Activated CD4-positive, CD25-positive, alpha-beta regulatory T cell (primary cell): ENCODE measurements at places on chromosomes 11 and 22.

DNA sequence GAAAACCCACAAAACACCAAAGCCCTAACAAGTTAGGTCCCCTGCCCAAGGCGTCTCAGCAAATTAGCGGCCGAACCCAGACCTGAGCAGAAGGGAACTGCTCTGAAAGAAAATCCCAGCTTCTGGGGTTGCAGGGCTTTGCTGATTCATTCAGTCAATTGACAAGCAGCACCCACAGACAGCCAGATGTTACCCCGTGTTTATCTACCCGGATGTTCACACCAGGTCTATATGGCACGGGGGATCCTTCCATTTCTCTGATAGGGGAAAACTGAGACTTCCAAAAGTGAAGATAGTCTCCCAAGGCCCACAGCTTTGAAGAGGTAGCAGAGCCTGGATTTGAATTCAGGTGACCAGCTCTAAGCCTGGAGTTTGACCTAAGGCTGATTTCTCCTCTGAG is 14.0 kb upstream of the OAF start:
- DNase-seq, result no peak

GRCh38 chr11:47156333-47156732 is 20.3 kb downstream of the ARFGAP2 start:
- DNase-seq, result no peak

DNA sequence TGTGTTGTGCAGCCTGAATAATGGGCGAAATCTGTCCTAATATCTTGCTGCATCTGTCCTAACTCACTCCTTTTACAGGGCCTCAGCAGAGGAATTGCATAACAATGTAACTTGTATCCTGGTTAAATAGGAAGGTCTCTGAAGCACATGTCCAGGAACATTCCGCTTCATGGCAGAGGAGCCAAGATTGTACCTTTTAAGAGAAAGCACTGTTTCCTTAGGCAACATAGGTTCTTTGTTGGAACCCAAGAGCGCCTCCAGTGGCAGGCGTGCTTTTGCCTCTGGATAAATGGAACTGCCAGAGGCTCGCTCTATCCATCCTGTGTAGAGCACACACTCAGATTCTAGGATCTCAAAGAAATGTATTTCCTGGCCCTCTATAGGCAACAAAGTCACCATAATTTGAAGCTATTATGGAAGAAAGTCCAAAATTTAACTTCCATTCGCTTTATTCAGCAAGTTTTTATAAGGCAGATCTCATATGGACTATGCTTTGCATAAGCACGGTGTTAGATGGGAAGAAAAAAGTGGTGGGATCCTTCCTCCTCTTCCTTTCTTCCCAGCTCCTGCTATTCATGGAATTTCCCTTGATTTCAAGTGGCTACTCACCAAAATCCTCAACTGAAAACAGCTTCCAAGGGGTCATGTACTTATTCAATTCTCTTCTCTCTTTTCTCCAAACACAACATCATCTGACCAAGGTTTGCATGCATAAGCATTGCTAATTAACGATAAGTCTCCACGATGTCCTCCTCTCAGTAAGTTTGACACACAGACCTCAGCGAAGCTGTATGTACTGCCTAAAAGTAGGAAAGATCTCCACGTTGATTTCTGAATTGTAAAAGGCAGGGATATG is at the start of gene BLID:
TSS of gene BLID (minus strand) at position 692 of the 856 bp plus-strand sequence. CDS start at position 399, 293 bp downstream.
- no peak for DNase-seq

- DNase-seq, result no peak
These were observed 29.7 kb downstream of the POU2AF3 start for GRCh38 chr11:111327908-111328624.

DNA sequence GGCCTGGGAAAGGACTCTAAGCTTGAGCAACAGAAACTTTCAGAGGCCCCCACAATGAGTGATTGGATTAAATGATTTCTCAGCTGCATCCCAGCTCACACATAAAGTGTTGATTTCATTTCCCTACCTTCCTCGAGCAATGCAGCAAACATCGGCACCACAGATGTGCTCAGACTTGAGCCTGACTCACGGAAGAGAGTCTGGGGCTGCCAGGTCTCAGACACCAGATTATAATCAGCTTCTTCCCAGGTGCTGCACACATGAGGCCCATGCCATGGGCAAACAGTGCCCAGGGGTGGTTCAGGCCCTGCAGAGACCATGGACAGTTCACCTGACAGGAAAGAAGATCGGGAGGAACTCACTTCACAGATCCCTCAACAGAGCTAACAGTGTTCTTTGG is 226.6 kb upstream of the TENM4 start:
- no peak for DNase-seq

DNA sequence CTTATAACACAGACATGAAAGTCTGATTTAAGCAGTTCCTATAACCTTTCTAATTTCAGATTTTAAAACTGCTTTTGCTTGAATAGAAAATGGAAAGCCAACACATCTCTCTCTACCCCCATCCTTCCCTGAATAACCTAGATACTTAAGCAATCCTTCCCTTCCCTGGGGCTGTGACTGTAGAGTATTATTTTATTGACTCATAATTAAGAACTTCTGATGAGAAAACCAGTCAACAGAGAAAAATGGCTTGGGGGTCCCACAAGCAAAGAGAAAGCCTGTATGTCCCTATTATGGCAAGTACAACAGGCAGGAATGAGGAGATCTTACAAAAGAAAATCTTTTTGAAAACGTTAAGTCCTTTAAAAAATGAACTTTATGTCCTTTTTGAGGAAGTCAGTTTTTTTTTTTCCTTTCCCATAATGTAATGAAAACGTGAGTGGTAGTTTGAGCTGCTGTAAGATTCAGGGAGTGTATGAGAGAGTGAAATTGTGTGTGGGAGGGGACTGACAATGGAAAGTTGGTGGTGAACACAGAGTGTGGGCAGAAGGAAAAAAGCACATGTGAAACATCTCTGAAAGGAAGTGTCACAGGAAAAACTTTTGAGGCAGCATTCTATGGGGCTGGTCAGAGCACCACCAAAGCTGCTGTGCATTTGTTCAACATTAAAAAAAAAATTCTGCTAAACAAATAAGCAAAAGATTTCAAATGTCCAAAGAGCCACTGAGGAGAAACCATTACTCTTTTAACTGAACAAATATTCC is 154.6 kb downstream of the MAML2 start:
- DNase-seq, result no peak

GRCh38 chr11:88039476-88040147 is 135.6 kb downstream of the RAB38 start:
- DNase-seq, result no peak

DNA sequence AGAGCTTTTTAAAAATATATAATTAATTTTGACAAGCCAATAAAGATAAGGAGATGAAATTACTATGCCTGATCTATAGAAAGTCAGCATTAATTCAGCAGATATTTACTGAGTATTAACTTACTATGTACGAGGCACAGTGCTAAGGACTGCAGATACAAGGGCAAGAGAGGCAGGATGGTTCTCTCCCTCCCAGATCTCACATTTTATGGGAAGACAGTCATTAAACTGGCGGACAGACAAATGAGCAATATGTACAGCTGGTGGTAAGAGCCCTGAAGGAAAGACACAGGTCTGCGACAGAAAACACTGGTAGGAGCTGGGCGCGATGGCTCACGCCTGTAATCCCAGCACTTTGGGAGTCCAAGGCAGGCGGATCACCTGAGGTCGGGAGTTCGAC is 36.8 kb downstream of the MCHR1 start:
- no peak for DNase-seq

DNA sequence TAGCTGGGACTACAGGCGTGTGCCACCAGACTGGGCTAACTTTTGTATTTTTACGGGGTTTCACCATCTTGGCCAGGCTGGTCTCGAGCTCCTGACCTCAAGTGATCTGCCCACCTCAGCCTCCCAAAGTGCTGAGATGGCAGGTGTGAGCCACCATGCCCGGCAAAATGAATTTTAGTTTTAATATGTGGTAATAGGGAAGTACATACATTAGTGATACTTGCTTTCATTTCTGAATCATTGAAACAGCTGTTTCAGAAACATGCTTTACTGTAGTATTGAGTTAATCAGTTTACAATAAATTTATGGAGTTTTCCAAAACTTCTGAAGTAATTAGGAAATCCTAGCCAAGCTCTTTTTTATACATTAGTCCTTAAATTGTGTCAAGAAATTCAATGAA is 15.6 kb downstream of the PCF11 start:
- DNase-seq, result no peak

GRCh38 chr11:69515271-69516245 is 34.1 kb downstream of the LINC01488 start:
- no peak for DNase-seq

DNA sequence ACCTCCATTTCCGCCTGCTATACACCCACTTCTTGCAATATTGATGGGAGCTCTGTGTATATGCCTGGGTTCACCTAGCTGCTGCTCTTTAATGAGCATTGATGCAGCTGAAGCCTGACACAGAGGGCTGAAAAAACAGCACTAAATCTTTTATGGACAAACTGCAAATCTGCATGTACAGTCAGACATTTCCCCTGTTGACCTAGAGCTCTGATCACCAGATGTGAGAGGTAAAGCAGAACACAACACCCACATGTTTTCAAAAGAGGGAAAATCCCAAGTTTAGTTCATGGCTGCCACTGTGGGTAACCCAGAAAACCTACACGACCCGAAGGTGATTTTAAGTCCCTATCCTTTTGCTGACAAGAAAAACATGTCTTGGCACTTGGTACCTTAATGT is 303.0 kb upstream of the PITPNB start:
- no peak for DNase-seq

DNA sequence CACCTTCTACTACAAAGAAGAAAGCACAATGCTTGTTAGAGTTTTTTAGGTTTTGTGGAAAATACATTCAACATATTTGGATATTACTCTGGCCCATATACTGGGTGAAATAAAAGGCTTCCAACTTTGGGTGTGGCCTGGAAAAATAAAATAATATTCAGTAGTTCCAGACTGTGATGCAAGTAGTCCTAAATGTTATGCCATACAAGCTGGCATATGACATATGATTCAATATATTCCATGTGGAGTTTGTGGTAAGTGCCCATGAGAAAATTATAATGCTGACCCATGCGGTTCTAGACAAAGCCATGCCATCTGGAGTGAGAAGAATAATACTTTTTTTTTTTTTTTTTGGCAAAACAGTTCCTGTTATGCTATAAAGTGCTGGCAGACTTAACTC is 683.3 kb downstream of the LUZP2 start:
- no peak for DNase-seq

GRCh38 chr11:42175203-42175602 is 715.8 kb upstream of the LRRC4C start:
- no peak for DNase-seq

GRCh38 chr11:47158242-47158641 is 18.4 kb downstream of the ARFGAP2 start:
- no peak for DNase-seq

DNA sequence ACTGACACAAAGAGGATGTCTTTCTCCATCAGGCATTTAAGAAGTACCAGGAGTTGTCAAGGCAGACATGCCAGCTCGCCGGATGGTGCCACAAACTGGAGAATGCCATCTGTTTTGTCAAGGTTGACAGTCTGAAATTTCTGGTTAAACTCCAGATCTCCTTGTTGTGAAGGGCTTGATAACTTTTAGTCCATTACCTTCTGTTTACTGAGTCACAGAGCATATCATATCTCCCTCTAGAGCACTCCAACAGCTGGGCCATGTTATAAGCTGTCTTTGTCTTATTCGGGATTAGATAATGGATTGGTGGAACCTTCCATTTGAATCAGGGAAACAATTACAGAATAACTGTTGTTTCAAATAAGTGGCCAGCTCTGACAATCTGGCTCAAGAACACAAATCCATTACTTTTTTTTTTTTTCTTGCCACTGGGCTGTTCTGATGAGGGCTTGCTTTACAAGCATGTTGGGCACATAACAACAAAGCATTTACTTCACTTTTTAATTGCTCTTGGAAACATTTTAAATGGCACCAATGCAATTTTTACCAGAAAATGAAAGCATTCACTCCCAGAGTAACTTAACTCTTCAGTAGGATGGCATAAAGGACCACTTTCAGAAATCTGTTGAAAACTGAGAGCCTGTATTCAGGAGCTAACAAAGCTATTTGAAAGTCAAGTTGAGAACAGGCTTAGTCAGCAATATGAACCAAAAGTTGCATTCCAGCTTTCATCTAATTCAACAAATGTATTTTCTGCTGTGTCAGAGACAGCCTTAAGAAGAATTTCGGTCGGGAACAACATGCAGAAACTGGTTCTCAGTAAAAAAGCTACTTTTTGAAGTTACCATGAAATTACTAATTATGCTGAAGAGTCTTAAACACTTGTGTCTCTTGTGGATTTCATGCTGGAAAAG is 227.6 kb upstream of the PITPNB start:
- no peak for DNase-seq

GRCh38 chr22:36464715-36465231 is 16.7 kb downstream of the TXN2 start:
- no peak for DNase-seq

- DNase-seq, result no peak
These were observed 268.8 kb downstream of the DDX10 start for GRCh38 chr11:108933630-108934029.

DNA sequence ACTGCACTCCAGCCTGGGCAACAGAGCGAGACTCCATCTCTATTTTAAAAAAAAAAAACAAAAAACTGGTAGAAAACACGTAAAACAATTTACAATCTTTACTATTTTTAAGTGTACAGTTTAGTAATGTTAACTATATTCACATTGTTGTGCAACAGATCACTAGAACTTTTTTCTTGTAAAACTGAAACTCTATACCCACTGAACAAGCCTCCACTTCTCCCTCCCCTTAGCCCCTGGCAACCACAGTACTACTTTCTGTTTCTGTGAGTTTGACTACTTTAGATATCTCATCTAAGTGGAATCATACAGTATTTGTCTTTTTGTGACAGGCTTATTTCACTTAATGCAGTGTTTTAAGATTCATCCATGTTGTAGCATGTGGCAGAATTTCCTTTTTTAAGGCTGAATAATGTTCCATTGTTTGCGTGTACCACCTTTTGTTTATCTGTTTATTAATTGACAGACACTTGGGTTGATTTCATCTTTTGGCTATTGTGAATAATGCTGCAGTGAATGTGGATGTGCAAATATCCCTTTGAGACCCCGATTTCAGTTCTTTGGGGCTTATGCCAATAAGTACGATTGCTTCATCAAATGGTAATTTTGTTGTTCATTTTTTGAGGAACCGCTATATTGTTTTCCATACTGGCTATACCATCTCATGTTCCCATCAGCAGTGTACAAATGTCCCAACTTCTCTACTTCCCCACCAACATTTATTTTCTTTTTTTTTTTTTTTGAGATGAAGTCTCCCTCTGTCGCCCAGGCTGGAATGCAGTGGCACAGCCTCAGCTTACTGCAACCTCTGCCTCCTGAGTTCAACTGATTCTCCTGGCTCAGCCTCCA is 11.0 kb downstream of the DDB2 start:
- DNase-seq, result no peak
